ENCODE measurements at places on chromosomes 2 and 18.

DNA sequence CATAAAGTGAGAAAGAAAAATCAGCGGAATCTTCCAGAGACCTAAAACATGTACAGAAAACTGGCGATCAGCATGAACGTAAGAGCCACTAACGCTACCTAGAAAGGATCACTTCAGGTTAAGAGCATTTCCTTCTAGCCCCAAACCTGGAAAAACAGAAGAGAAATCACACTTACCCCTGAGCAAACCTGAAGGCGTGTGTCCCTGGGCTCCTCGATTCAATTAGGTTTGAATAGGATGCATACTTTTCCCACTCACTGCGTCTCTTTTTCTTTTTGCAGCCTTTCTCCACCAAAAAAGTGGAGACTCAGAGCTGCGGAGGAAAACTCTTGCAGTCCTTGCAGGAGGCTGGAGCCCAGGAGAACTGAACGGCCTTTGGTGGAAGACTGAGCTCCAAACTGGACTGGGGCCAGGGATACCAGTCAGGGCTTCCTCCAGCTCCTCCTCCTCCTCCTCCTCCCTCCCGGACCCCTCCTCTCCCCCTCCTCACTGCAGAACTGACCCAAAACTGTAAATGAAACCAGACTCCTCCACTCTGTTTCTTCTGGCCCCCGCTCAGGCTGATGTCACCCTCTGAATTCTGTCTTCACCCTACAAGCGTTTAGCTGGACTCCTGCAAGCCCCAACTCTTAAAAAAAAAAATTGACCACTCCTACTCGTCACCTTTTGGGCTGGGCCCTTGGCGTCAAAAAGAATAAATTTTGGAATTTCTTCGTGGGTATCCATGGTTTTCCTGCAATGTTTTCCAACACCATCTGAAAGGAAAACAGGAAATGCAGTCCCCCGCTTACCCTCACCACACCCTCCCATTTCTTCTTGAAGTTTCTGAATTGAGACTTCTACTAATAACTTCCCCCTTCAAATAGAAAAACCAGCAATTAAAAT lies at the start of gene COL6A3:
Gene COL6A3, minus strand, starts transcription at position 388 of the 885 bp plus-strand sequence. CDS start 17,347 bp downstream, outside the sequence.
- peak; percentile 97 for DNase-seq

- DNase-seq = no peak
These were observed 67.9 kb downstream of the ANKRD44 start for GRCh38 chr2:197242719-197243118.

DNA sequence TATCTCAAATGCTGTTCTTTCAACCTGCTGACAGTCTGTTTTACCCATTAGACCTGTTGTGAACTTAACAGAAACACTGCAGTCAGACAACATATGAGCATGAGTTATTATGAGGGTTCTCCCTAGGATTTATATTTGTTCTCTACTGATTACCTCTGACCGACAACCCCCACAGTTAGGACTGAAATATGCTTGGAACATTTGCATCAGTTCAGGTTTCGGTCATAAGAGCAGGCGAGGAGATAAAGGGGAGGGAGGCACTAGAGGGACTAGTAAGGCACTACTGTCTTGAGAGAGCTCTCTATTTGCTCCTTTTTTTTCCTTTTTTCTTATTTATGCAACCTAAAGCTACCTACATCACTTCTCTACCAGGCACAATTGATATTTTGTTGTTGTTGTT lies 133.2 kb upstream of the REG3G start:
- DNase-seq = no peak

DNA sequence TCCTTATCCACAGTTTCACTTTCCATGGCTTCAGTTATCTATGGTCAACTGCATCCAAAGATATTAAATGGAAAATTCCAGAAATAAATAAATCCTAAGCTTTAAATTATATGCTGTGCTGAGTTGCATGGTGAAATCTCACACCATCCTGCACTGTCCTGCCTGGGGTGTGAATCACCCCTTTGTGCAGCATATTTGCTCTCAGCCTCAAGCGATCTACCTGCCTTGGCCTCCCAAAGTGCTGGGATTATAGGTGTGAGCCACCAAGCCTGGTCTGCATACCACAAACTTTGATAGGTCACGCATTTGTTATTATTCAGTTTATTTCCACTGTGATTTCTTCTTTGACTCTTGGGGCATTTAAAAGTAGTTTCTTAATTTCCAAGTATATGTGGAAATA lies 117.2 kb downstream of the SPIRE1 start:
- no peak for DNase-seq

DNA sequence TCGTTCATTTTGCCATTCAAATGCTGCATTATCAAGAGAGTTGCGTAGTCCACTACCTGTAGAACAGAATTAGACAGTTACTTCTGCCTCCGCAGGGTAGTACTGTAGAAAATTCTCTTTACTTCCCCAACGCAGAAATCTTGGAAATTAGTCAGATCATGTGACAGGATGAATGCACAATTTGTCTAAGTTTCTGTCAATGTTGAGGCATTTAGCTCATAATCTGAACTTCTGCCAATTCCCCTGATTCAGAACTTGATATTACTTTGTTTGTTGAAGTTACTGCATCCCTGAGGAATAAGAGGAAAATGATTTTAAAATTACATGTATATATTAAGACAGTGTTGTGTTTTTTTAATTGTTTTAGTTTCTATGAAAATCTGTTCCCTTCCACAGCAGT lies 83.4 kb downstream of the TTC27 start:
- DNase-seq = peak; percentile 93

DNA sequence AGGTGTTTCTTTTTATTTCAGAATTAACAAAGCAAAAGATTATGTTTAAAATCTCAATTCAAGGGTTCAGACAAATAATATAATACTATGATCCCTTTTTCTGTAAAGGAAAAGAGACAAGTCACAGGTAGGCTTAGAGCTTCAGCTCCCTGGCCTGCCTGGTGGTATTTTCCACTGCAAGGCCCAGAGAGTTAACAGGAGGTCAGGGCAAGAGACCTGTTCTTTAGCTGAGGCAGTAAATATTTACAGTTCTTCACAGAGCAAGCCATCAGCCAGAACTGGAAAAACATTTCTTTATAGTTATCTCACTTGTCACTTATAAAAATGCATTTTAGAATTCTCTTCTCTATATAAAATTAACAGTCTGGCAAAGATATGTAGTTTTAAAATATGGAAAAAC lies 70.1 kb downstream of the EPG5 start:
- peak; percentile 49 for DNase-seq

GRCh38 chr2:216404010-216404618 lies 8.2 kb upstream of the SMARCAL1 start:
- DNase-seq = peak; percentile 62

DNA sequence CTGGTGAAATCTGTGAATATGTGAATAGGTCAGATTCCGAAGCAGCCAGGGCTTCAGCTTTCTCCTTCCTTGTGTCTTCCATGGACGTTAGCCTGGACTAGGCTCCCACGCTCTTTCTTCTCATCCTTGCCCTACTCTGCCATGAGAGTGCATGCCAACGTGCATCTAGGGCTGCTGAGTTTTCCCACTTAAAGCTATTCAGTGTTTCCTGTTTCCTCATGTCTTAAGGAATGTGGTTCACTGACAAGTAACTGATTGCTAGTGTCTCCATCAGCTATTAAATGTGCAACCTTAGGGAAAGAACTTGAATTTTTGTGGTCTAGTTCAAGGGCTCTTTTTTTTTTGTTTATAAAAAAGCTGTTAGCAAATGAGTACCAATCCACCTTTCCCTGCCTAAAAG lies 642.3 kb upstream of the LINC00305 start:
- no peak for DNase-seq

- DNase-seq = peak; percentile 38
These were observed 68.6 kb downstream of the CCDC138 start for GRCh38 chr2:108855194-108855593.

DNA sequence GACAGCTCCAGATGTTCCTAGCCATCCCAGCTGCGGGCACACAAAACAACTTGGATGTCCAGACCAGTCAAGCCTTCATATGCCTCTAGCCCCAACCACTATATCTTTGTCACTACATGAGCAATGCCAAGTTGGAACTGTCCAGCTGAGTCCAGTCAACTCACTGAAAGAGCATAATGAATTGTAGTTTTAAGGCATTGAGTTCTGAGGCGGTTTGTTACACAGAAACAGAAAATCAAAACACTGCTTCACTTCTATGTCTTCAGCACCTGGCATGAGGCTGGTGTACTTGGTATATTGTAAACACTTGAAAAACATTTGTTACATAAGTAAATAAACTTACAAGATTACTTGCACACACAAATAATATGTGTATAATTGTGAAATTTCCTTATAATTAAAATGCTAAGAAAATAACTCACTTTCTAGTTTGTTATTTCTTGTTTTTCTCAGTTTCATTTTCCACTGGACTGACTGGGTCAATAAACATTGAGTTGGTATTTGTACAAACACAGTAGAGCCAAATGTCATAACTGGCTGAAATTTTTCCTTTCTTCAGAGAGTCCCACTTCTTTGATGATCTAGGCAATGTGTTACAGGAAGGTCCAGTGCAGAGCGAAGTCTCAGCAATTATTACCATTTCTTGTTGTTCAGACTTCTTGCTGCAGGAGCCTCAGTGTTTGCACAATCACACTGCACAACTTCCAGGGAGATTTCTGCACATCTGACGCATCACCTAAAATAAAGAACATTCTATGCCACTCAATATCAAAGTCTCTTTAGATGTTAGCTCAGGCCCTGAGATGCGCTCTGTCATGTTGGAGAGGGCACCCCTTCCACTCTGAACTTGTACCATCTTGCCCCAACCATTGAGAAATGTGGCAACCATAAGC lies 38.2 kb upstream of the DPP4 start:
- no peak for DNase-seq

GRCh38 chr2:100195942-100196341 lies 53.6 kb upstream of the AFF3 start:
- no peak for DNase-seq

- DNase-seq = peak; percentile 71
These were observed 32.8 kb downstream of the GRHL1 start for GRCh38 chr2:9984217-9984739.

- DNase-seq = peak; percentile 74
These were observed 53.2 kb upstream of the CCDC85A start for GRCh38 chr2:56130463-56131070.

DNA sequence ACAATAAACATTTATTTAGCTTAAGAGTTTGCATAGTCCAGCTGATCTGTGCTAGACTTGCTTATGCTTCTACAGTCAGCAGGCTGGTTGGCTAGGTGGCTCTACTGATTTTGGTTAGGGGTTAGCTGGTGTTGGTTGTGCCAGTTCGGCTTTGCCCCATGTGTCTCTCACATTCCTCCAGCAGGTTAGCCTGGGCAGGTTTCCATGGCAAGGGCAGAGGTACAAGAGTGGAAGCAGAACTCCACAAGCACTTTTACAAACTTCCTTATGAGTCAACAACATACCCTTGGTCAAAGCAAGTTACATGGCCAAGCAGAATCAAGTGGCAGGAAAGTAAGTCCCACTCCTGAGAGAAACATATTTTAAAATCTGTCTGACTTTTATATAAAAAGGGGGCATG lies 82.3 kb downstream of the SS18 start:
- DNase-seq = no peak

- peak; percentile 50 for DNase-seq
These were observed 772 bp downstream of the RELCH start for GRCh38 chr18:62187543-62188510.

GRCh38 chr2:54666634-54667265 lies 56.7 kb upstream of the EML6 start:
- peak; percentile 44 for DNase-seq

DNA sequence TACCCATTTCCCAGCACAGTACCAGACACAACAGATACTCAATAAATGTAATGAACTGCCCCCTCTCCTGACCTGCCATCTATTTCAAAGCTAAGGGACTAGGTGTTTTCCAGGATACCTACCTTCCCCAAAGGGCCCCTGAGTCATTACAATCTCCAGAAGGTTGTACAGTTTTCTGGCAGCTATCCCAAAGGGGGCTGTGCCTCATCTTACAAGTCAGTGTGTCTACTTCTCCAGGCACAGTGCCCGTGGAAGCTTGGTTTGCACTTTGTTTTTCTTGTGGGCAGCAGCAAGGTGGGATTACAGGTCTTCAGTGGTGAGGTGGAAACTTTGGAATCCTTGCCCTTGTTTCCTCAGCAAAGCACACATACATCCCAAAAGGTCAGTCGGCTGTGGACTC lies 62.8 kb upstream of the CYP26B1 start:
- peak; percentile 36 for DNase-seq

- no peak for DNase-seq
These were observed 418.0 kb downstream of the THSD7B start for GRCh38 chr2:137183206-137183898.

DNA sequence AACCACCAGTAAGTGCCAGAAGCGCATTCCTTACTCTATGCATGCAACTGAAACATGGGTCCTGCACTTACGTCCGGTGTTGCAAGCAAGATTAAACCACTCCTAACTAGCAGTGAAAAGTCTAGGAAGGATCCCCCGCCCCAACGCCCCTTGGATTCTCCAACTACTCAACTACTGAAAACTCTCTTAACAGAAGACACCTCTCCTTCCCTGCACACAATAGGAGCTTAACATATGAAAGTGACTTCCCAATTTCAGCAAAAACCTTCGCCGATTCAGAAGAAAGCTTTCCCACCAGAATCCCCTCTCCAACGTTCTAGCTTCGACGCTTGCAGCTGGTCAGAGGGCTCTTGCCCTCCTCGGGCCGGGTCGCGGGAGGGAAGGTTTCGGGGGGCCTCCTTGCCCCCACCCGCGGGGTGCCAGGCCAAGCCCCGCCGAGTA lies 578 bp downstream of the IWS1 start:
- DNase-seq = peak; percentile 71

GRCh38 chr2:182240862-182241371 lies 185.9 kb downstream of the PDE1A start:
- DNase-seq = peak; percentile 68

- DNase-seq = peak; percentile 79
These were observed 113.0 kb downstream of the QPCT start for GRCh38 chr2:37457401-37457901.

DNA sequence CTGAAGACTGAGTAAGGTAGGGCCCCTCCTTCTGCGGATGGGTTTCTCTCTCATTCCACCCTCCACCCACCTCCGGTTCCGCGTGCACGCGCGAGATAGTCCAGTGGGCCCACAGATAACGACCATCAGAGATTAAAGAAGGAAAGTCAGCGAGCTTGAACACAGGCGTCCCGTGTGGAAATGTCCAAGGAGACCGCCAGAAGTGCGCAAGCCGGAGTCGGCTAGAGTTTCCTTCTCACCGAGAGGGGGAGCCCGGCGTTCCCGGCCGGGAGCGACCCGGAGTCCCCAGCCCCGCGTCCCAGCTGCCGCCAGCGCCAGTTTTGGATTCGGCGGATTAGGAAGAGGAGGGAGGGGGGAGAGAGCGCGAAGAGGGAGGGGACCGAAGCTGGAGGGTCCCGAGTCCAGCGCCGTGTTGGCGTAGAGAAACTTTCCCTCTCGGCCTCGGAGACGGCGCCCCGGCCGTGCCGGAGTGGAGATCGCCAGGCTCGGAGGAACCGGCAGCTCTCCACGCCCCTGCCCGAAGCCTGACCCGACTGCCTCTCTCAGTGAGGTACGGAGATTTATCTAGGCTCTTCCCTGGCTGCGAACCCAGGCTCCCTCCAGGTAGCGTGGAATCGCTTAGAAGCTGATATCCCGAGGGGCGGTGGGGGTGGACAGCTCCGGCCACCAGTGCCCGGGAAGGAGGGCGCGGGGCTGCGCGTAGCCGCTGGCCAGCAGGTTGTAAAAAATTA lies at the start of gene GULP1:
Gene GULP1, plus strand, starts transcription at position 258 of the 731 bp plus-strand sequence. CDS start 185,829 bp downstream, outside the sequence.
- peak; percentile 79 for DNase-seq

- DNase-seq = no peak
These were observed 287.9 kb downstream of the PDE11A start for GRCh38 chr2:177784745-177785067.
